Activated T-helper 17 cell treated with anti-CD3 and anti-CD28 coated beads, Interleukin-2, amount 50 U/mL, for 72 hours (primary cell): ENCODE measurements at places on chromosomes 11 and 22. TPM values are rescaled to one million over a fixed set of nuclear protein-coding genes. Genes with fewer than 3 reads are reported as not detected.
A peak's percentile ranks its signal among the peaks of the same experiment; 100 is the strongest.

DNA sequence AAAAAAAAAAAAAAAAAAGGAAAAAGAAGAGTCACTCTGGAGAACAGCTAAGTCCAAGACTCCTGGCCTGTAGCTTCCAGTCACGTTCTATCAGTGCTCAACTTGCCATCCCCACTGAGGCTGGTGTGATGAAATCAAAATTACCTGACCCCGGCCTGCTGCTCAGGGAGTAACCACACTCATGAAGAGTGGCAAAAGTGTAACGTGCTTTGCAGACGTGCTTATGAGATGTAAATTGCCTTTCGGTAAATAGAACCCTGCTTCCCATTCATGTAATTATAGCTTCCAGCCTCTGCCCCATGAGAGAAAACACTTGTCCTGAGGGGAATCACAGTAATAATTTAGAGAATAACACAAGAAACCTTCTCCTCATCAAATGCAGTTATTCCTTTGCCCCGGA, 28.2 kb upstream of the CHKA start:
- ATAC-seq: no peak

GRCh38 chr11:112806876-112807275, 154.3 kb upstream of the NCAM1 start:
- no peak for ATAC-seq

DNA sequence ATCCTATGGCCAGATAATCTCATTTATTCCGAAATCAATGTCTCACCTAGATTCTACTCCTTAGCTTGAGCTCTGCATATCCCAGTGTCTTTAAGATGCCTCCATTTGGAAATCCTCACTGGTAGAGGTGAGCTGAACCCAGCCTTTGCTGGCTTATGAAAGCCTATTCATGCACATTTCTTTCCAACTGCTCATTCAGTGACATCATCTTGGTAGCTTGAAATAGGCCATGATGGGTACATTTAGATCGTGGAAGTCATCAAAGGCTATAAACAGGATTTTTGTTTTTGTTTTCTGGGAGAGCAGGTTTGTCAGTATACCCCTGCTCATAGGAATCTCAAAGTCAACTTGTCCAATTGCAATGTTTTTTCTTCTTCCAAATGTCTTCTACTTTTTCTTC, 6.0 kb downstream of the NXPE1 start:
- ATAC-seq: no peak

DNA sequence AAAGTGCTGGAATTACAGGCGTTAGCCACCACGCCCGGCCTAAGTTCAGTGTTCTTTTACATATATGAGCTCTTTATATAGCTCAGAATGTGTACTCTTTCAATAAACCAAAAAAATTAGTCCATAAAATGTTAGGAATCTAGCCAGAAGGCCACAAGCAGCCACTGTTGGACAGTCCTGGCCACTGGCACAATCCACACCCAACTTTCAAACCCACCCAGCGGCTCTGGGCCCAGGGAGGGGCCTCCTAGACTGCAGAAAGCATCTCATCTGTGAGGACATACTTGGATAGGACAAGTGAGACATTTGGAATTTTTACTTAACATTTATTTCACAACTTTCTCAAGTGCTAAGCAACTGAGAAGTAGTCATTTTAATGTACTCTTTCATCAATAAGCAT, 6.4 kb downstream of the PACSIN2 start:
- ATAC-seq: no peak

DNA sequence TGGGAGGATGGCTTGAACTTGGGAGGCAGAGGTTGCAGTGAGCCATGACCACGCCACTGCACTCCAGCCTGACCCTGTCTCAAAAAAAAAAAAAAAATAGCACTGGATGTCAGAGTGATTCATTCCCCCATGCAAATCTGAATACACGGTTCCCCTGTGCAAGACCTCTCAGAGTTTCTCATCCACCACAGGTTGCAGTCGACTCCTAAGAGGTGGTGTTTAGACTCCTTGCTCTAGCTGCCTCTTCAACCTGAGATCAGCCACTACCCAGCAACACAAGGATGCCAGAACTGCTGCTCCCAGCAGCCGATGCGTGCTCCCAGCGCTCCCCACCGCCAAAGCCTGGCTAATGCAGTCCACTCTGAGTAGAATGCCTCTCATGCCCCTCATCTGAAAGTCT, 97.5 kb downstream of the PARVA start:
- no peak for ATAC-seq

GRCh38 chr11:10701982-10702381, 8.4 kb upstream of the IRAG1 start:
- no peak for ATAC-seq

- ATAC-seq: no peak
These were observed 1477.9 kb downstream of the TBC1D22A start for GRCh38 chr22:48240148-48240934.

DNA sequence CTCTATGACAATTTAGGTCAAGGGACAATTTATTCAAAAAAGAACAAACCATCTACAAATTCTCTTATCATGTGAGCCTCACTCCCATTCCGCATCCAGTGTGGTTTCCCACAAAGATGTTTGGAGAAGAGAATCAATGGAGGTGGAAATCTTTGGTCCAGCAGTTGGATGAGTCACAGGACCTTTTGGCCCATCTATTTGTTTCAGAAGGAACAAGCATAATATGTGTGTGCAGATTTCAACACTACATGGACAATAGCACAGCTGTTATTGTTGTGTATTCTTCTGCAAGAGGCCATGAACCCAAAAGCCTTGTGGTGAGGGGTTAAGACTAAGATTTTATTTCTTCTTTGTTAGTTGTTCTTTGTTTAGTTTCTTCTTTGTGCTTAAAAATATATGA, 61.6 kb downstream of the OR10A6 start:
- no peak for ATAC-seq

DNA sequence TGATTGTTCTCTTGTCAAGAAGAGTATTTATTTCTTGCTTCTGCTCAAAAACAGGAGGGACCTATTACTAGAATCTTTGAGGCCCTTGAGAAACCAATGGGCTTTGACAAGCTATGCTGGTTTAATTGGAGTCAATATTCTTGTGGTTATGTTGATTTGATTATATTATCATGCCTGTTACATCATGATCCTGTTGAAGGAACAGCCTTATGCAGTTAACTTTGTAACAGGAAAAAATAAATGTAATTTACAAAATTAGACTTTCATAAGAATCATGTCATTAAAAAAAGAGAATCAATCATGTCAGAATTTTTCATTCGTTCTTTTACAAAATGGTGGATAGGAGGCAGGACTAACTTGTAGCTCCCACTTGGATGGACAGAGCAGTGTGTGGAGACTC, 386.1 kb upstream of the DDI1 start:
- ATAC-seq: no peak

DNA sequence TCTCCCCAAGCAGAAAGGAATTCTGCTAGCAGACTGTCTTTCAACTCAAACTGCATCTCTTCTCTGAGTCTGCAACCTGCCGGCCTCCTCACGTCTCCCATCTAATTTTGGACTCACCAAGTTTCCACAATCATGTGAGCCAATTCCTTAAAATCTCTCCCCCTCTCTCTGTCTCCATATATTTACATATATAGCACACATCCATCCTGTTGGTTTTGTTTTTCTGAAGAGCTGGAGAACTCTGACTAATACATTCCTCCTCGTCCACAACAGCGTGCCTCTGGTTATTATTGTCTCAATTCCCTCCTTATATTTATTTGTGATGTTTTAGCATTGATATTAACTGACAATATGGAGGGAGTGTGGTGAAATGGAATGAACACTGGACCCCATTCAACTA, 29.6 kb upstream of the FJX1 start:
- no peak for ATAC-seq

DNA sequence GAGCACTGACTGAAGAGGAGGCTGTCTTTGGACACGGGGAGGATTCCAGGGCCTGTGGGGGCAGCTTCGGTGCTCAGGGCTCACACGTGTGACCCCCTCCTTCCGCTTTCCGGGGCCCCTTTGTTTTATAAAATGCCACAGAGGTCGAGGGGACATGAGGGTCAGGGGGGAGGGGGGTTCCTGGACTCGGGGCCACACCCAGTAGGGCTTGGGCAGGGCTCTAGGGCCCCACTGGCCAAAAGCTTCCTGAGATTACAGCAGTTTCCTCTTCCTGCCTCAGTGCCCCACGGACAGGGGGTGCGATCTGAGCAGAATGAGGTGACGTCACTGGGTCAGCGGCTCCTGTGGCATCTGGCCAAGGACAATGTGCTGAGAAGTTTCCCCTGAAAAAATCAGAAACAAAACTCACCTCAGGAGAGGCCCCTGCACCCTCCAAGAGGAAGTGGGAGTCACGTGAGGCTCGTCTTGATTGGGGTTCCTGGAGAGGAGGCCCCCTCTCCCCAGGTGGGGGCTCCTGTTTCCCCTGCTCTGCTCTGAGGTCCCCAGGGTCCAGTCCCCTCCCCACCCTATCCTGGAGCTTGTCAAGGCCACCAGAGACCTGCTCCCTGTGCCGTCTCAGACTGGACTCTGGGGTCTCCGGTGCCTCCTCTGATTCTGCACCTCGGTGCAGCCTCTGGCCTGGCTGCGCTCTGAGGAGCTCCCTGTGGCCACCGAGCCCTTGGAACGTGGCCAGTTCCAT, 6.4 kb upstream of the IFITM3 start:
- ATAC-seq: peak; percentile 79

DNA sequence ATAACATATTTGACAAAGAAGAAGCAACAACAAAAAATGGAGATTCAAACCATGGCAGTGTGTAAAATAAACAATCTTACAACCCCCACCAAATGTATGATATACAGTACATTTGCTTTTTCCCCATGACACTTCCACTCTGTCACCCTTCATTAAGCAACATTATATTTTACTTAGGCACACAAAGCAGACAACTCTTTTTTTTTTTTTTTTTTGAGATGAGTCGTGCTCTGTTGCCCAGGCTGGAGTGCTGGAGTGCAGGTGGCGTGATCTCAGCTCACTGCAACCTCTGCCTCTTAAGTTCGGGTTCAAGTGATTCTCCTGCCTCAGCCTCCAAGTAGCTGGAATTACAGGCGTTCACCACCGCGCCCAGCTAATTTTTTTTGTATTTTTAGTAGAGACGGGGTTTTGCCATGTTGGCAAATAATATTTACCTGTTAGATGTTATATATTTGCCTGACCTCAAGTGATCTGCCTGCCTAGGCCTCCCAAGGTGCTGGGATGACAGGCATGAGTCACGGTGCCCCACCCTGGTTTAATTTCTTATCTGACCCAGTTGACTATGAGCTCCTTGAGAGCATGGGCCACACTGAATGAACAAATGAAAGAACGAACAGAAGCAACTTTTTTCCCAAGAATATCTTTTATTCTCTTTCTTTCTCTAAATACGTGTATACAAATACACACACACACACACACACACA, 5.5 kb upstream of the PCF11 start:
- no peak for ATAC-seq

- no peak for ATAC-seq
These were observed 16.6 kb downstream of the GDPD5 start for GRCh38 chr11:75509020-75509720.

The POU2AF1 gene
- 6.4 TPM for total RNA-seq

The JHY gene
- 1.2 TPM for total RNA-seq

The OR52H1 gene
- total RNA-seq: not detected

The MS4A7 gene
- total RNA-seq: not detected

The CCDC15 gene
- 8.7 TPM for total RNA-seq

The ZNF74 gene
- total RNA-seq: 6.4 TPM

The TYR gene
- not detected for total RNA-seq

The CHEK1 gene
- 147 TPM for total RNA-seq

The PHLDA2 gene
- 5.6 TPM for total RNA-seq

The EFCAB6 gene
- total RNA-seq: not detected

The ZNF143 gene
- total RNA-seq: 54.2 TPM

The PLAAT4 gene
- total RNA-seq: 20.7 TPM
